Transverse colon (tissue), 4 donors: ENCODE measurements at places on chromosomes 4 and X. TPM values are rescaled to one million over a fixed set of nuclear protein-coding genes. Genes with fewer than 3 reads are reported as not detected.

The GAB3 gene
- total RNA-seq, result 0.37 TPM

The GSX2 gene
- not detected for total RNA-seq

The MOSPD2 gene
- total RNA-seq, result 21.4 TPM

The DDX53 gene
- total RNA-seq, result not detected

The USP17L24 gene
- not detected for total RNA-seq

The NPY1R gene
- total RNA-seq, result 7.9 TPM

The NALF2 gene
- 0.27 TPM for total RNA-seq

The HTR2C gene
- not detected for total RNA-seq

The WAS gene
- total RNA-seq, result 3.2 TPM

The SFRP2 gene
- total RNA-seq, result 6.4 TPM

The STS gene
- 1.8 TPM for total RNA-seq

The FGF5 gene
- 0.16 TPM for total RNA-seq

The PRAF2 gene
- total RNA-seq, result 12.7 TPM

The MAGEA1 gene
- total RNA-seq, result not detected

The RASSF6 gene
- 36.2 TPM for total RNA-seq

The GYPE gene
- not detected for total RNA-seq

The ERCC6L gene
- 0.32 TPM for total RNA-seq

The KIF4A gene
- 1.3 TPM for total RNA-seq

DNA sequence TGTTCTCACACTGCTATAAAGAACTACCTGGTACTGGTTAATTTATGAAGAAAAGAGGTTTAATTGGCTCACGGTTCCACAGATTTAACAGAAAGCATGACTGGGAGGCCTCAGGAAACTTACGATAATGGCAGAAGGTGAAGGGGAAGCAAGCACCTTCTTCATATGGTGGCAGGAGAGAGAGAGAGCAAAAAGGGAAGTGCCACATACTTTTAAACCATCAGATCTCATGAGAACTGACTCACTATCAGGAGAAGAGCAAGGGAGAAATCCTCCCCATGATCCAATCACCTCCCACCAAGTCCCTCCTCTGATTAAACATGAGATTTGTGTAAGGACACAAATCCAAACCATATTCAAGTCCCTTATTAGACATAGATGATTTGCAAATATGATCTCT, 12.3 kb upstream of the RAP2C start:
- DNase-seq, result no peak

- DNase-seq, result no peak
Observed at GRCh38 chr4:145485120-145485519, 3.5 kb downstream of the SMAD1 start.

GRCh38 chr4:168701061-168701460, 204.2 kb downstream of the PALLD start:
- DNase-seq, result no peak

DNA sequence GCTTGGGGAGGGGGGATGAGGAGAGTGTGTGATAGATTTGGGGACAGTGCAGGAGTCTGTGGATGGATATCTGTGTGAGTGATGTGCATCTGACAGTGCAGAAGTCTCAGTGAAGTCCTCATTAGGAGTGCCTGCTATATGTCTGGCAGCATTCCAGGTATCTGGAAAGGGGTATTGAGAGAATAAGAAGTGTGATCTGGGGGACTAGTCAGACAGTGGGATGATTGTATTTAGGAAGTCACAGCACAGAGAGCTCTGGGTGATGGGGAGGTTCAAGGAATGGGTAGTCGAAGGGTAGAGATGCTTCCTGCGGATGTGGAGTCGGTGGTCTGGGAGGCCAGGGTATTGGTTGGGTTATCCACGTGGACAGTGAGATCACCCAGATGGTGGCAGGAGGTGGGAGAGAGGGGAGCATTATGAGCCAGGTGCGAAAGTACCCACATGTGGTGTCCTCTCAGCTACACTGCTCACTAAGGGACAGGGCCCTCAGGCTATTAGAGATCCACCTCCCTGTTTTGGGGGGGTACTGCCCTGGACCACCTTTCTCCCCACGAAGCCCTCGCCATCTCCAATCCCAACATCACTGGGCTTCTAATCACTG, 9.8 kb downstream of the MAGED2 start:
- DNase-seq, result no peak

GRCh38 chr4:159210975-159211374, 108.1 kb downstream of the RAPGEF2 start:
- no peak for DNase-seq

DNA sequence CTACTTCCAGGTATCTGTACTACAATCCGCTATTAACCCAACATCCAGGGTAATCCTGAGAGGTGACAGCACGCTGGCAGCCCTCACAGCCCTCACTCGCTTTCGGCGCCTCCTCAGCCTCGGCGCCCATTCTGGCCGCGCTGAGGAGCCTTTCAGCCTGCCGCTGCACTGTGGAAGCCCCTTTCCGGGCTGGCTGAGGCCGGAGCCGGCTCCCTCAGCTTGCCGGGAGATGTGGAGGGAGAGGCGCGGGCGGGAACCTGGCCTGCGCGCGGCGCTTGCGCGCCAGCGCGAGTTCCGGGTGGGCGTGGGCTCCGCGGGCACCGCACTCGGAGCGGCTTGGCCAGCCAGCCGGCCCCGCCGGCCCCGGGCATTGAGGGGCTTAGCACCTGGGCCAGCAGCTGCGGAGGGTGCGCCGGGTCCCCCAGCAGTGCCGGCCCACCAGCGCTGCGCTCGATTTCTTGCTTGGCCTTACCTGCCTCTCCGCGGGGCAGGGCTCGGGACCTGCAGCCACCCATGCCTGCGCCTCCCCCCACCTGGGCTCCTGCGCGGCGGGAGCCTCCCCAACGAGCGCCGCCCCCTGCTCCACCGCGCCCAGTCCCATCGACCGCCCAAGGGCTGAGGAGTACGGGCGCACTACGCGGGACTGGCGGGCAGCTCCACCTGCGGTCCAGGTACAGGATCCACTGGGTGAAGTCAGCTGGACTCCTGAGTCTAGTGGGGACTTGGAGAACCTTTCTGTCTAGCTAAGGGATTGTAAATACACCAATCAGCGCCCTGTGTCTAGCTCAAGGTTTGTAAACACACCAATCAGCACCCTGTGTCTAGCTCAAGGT, 87.3 kb downstream of the PRSS12 start:
- peak; percentile 42 for DNase-seq

GRCh38 chr4:1396806-1397455, 9.3 kb downstream of the NKX1-1 start:
- no peak for DNase-seq

GRCh38 chr4:27090406-27090805, 229.8 kb downstream of the STIM2 start:
- DNase-seq, result no peak

GRCh38 chr4:133972586-133972985, 229.0 kb downstream of the PABPC4L start:
- DNase-seq, result no peak

DNA sequence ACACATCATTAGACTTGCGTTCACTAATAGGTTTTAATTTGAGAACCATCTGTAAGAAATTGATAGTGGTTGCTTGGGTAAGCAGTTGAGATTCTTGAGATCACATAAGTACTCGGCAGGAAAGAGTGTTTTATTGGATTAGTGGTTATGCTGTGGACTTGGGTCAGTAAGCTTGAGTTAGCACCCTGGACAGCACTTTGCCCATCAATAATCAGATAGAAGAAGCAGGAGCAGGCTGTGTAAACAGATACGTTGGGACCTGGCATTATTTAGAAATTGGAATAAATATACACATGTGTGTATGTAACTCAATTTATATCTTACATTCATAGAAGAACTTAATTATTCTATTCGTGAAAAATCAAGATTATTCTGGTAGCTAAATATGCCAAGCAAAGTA, 357.5 kb upstream of the SMIM31 start:
- DNase-seq, result no peak

- peak; percentile 83 for DNase-seq
Observed at GRCh38 chrX:103533511-103534216, 14.4 kb upstream of the RAB40A start.

DNA sequence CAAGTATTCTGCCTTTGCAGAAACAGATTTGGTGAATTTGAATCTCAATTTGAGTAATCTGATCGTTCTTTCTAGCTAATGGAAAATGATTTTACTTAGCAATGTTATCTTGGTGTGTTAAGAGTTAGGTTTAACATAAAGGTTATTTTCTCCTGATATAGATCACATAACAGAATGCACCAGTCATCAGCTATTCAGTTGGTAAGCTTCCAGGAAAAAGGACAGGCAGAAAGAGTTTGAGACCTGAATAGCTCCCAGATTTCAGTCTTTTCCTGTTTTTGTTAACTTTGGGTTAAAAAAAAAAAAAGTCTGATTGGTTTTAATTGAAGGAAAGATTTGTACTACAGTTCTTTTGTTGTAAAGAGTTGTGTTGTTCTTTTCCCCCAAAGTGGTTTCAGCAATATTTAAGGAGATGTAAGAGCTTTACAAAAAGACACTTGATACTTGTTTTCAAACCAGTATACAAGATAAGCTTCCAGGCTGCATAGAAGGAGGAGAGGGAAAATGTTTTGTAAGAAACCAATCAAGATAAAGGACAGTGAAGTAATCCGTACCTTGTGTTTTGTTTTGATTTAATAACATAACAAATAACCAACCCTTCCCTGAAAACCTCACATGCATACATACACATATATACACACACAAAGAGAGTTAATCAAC, 15.3 kb downstream of the PLP1 start:
- DNase-seq, result no peak

- DNase-seq, result no peak
Observed at GRCh38 chrX:28158019-28158777, 176.9 kb upstream of the DCAF8L1 start.

- DNase-seq, result no peak
Observed at GRCh38 chr4:136036744-136037143, 1495.5 kb downstream of the PCDH18 start.

- no peak for DNase-seq
Observed at GRCh38 chr4:110634350-110635162, 11.7 kb upstream of the PITX2 start.

- no peak for DNase-seq
Observed at GRCh38 chr4:160414496-160414895, 1311.6 kb downstream of the RAPGEF2 start.

GRCh38 chr4:129453524-129454200, 357.7 kb downstream of the C4orf33 start:
- DNase-seq, result no peak

DNA sequence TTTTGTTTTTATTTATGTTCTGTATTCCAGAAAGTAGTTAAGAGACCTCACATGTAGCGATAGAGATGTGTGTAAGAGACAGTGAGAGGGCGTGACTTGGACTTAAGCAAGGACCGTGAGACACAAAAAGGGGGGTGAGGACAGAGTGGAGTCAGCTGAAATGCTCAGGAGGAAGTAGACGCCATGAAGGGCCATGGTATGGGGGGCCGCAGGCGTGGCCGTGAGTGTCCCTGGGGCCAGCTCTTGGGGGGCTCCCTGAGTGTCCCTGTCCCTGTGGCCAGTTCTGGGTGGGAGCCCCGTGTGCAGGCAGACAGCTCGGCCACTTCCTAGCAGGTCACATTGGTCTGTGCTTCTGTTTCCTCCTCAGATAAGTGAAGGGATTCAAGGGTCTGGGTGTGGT, 23.0 kb upstream of the MSANTD1 start:
- no peak for DNase-seq

- no peak for DNase-seq
Observed at GRCh38 chr4:114782415-114783214, 184.0 kb downstream of the UGT8 start.

GRCh38 chr4:53490161-53490956, 100.9 kb downstream of the LNX1 start:
- no peak for DNase-seq

- no peak for DNase-seq
Observed at GRCh38 chr4:68582339-68582717, 6.2 kb upstream of the UGT2B17 start.

DNA sequence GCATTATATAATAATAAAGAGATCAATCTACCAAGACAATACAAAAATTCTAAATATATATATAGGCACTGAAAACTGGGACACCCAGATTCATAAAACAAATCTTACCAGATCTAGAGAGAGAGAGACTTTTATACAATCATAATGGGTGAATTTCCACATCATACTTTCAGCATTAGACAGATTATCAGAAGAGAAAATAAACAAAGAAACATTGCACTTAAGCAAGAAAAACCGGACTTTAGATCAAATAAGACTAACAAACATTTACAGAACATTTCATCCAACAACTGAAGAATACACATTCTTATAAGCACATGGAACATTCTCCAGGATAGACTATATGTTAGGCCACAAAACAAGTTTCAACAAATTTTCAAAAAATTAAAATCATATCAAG, 245.1 kb downstream of the INPP4B start:
- DNase-seq, result no peak
